ENCODE measurements at places on chromosomes 11 and 22. TPM values are rescaled to one million over a fixed set of nuclear protein-coding genes. Genes with fewer than 3 reads are reported as not detected.

The H19 gene
- 16.4 TPM for total RNA-seq

The SYTL2 gene
- 15.9 TPM for total RNA-seq

The DERL3 gene
- 0.42 TPM for total RNA-seq

The CD3G gene
- not detected for total RNA-seq

The KDELR3 gene
- 19.1 TPM for total RNA-seq

The TYR gene
- total RNA-seq: not detected

The FBXO3 gene
- 22.1 TPM for total RNA-seq

The CRYAB gene
- total RNA-seq: 27.1 TPM

The BIK gene
- 1.7 TPM for total RNA-seq

The OR9G1 gene
- not detected for total RNA-seq

The UCP3 gene
- 0.92 TPM for total RNA-seq

The PLEKHB1 gene
- total RNA-seq: 0.63 TPM

The MRGPRX4 gene
- not detected for total RNA-seq

The MMP8 gene
- not detected for total RNA-seq

The SLCO2B1 gene
- total RNA-seq: 2.9 TPM

The PGR gene
- not detected for total RNA-seq

The MS4A1 gene
- not detected for total RNA-seq

The PRR33 gene
- total RNA-seq: not detected

The TECTA gene
- 0.08 TPM for total RNA-seq

The TCN1 gene
- total RNA-seq: 0.63 TPM

The NAP1L4 gene
- 110 TPM for total RNA-seq

The FXYD2 gene
- 15.8 TPM for total RNA-seq

The DDI1 gene
- total RNA-seq: not detected

The OR4A16 gene
- not detected for total RNA-seq

The KCNJ11 gene
- 7.0 TPM for total RNA-seq

The C11orf52 gene
- total RNA-seq: 0.24 TPM

The OR8G5 gene
- not detected for total RNA-seq

The OR51E1 gene
- not detected for total RNA-seq

The WNT11 gene
- 1.9 TPM for total RNA-seq

The KCNQ1 gene
- 0.66 TPM for total RNA-seq

The CARD10 gene
- total RNA-seq: 29.9 TPM

The WBP2NL gene
- 0.06 TPM for total RNA-seq

The SLC25A18 gene
- total RNA-seq: 0.85 TPM

The SERPIND1 gene
- total RNA-seq: 0.03 TPM

The DNAJB13 gene
- 0.57 TPM for total RNA-seq

The PLCB3 gene
- total RNA-seq: 20.1 TPM

The TMA7B gene
- not detected for total RNA-seq

The OR52I1 gene
- total RNA-seq: not detected

The BAIAP2L2 gene
- total RNA-seq: 5.1 TPM

The CHST1 gene
- 0.95 TPM for total RNA-seq

The TMEM25 gene
- 0.32 TPM for total RNA-seq
